ENCODE measurements at places on chromosomes 2 and 18.

- no peak for DNase-seq
- H3K4me1 ChIP-seq, result no peaks in the 10 kb centered on the region
- no peak overlapping the region for H3K27ac ChIP-seq
- peaks cover 4% of the 10 kb centered on the region for H3K27me3 ChIP-seq
These were observed 46.3 kb downstream of the ZNF519 start for GRCh38 chr18:14085770-14086457.

- no peaks in the 10 kb centered on the region for H3K36me3 ChIP-seq
- no peaks in the 10 kb centered on the region for H3K4me1 ChIP-seq
- H3K4me3 ChIP-seq, result no peak overlapping the region
- H3K27ac ChIP-seq, result no peak overlapping the region
These were observed 13.2 kb downstream of the MROH2A start for GRCh38 chr2:233791151-233791882.

- H3K36me3 ChIP-seq, result no peaks in the 10 kb centered on the region
- no peaks in the 10 kb centered on the region for H3K4me1 ChIP-seq
- no peak overlapping the region for H3K4me3 ChIP-seq
These were observed 647.6 kb downstream of the CPS1 start for GRCh38 chr2:211203986-211204385.

- H3K4me1 ChIP-seq, result peaks cover 47% of the 10 kb centered on the region
- no peak overlapping the region for H3K4me3 ChIP-seq
- no peak for DNase-seq
- H3K27me3 ChIP-seq, result no peaks in the 10 kb centered on the region
- peak overlapping the region; percentile 55 for H3K27ac ChIP-seq
These were observed 9.9 kb downstream of the TMBIM1 start for GRCh38 chr2:218282173-218282991.

DNA sequence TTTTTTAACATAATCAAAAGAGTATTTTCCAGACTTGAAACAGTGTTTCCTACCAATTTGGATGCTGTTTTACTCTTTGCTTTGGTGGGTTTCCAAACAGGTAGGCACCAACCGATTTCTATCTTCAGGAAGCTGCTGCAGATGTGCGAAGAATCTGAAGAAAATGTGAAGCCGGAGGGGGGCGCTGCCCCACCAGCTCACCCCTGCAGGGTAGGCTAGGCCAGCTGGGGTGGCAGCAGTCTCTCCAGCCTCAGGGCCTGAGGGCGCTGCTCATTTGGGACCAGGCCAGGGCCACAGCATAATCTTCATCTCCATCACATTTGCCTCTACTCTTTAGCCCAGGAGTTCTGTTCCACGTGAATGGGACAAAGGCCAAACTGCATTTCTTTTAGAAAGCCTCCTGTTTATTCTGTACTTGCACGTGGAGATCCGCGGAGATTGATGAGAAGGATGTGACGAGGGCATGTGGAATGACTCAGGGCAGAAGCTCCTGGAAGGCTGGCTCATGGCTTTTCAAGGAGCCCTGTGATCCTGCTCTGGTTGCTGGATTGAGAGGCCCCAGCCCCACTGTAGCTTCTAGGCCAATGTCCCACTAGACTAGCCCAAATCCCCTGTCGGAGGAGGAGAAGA is 84.2 kb upstream of the FAM136A start:
- no peaks in the 10 kb centered on the region for H3K4me1 ChIP-seq
- H3K27ac ChIP-seq, result no peak overlapping the region
- no peak for DNase-seq
- H3K4me3 ChIP-seq, result no peak overlapping the region

- peaks cover 11% of the 10 kb centered on the region for H3K4me1 ChIP-seq
- H3K27me3 ChIP-seq, result peaks cover 31% of the 10 kb centered on the region
- H3K27ac ChIP-seq, result no peak overlapping the region
- no peak for DNase-seq
- H3K36me3 ChIP-seq, result no peaks in the 10 kb centered on the region
These were observed 365.9 kb upstream of the GALNT5 start for GRCh38 chr2:156891609-156892008.
